ENCODE measurements at places on chromosomes 7 and 10.

- no peak for DNase-seq
Measured at GRCh38 chr10:86082556-86082955, 284.0 kb downstream of the GRID1 start.

GRCh38 chr7:147436718-147437117 is 1153.8 kb upstream of the C7orf33 start:
- no peak for DNase-seq

DNA sequence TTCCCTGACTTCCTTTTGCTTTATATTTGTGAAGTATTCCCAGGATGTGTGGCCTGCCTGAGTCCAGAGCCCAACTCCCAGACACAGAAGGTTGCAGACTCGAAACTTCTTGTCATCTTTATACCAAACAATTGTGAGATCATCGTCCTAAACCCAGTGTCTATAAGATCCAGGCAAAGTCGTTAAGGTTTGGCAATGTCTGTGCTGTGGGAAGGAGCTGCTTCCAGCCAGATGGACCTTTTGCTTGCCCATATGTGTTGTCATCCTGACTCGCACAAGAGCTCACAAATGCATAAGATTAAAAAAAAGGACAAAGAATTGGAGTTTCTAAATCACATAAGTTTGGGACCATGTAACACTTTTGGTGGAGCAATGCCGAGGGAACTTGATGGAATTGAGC is 37.0 kb downstream of the WNT2 start:
- no peak for DNase-seq

GRCh38 chr10:126243306-126243705 is 145.0 kb downstream of the ADAM12 start:
- DNase-seq = no peak

GRCh38 chr10:82072124-82072523 is 197.1 kb downstream of the NRG3 start:
- DNase-seq = no peak

GRCh38 chr10:2681891-2682290 is 385.5 kb upstream of the PFKP start:
- DNase-seq = no peak

DNA sequence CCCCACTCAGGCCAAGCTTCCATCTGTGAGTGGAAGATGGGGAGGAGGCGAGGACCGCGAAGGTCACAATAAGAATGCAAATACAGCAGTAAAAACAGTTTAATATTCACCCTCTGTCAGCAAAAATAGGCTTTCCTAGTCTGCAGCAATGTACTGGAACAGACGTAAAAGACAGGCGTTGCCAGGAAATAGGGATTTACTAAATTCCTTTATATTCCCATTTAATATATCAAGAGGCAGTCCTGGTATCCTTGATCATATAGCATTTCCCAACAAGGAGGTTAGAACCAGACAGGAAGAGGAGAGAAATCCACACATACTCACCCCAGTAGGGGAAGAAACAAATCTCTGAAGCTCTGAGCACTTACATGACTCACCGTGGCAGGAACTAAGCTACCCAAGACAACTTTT is 1054.9 kb upstream of the C7orf33 start:
- no peak for DNase-seq

- DNase-seq = no peak
Measured at GRCh38 chr10:30829901-30830300, 200.3 kb upstream of the LYZL2 start.
